ENCODE measurements at places on chromosomes 16 and 17.

- no peak for DNase-seq
Measured at GRCh38 chr16:58814348-58814801, 80.3 kb upstream of the GOT2 start.

DNA sequence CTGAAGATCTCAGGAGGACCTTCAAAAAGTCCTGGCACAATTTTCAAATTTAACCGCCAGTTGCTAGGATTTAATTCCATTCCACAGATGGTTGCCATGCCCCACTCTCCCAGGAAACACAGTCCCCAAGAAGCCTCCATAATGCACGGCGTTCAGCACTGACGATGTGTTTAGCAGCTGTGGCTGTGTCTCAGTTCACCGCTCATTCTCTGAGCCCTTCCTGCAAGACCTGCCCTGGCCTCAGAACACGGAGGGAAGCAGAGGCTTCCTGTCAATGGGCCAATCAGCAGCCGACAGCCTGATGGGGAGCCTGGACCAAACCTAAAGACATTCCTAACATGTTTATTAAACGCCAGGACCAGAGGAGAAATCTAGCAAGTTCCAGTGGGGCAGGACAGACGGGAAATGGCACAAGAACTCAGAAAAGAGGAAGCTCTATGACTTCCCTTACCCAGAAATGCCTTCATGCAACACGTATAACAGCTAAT, 4.9 kb downstream of the MYLK3 start:
- no peak for DNase-seq

DNA sequence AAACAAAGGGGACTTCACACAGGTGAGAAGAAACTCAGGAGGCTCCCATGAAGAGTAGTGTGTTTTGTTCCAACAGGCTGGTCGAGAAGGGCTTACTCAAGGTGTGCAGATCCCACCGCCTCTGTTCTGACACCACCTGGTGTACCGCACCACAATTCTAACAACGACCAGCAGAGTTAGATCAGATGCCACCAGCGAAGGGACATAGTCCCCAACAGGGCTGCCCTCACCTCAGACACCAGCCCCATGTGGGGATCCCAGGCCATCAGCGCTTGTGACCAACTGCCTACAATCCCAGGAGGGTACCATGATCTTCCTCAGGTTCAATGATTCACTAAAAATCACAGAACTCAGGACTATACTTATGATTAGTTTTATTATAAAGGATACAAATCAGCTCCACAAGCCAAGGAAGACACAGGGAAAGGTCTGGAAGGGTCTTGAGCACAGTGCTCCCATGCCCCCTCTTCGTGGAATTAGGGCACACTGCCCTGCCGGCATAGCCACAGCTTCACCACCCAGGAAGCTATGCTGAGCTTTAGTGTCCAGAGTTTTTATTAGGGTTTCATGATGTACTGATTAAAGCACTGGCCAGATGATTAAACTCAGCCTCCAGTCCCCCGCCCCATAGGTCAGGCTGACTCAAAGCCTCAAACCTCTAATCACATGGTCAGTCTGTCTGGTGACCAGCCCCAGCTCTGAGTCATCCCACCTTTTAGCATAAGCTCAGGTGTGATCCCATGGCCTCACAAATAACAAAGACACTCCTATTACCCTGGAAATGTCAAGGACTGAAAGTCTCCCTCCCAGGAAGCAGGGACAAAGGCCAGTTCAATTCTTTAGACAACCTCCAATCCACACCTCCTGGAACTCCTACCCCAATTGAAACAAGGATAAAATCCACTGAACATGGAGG, 26.0 kb downstream of the TRIM25 start:
- DNase-seq = no peak

DNA sequence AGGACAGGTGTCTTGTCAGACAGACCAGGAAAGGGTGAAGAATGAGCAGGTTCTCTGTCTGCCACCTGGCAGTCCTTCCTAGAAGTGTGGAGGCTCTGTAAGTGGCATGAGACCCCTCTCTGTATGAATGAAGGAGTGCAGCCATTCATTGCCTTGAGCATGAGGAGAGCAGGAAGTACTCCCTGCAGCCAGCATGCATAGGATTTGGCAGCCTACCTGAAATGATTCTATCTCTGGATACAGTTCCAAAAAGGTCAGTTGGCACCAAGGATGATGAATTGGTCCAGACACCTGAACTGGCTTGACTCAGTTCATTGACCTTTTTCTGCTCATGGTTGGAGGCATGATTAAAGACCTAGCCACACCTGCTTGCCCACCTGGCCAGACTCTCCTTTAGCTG, 163.0 kb downstream of the PRKCB start:
- DNase-seq = no peak

- no peak for DNase-seq
Measured at GRCh38 chr16:1637526-1637925, 25.4 kb downstream of the CRAMP1 start.

- no peak for DNase-seq
Measured at GRCh38 chr16:9139965-9140364, 48.5 kb downstream of the HAPSTR1 start.

Data from vagina (tissue), 2 donors.